ENCODE measurements at places on chromosomes 6 and 20. TPM values are rescaled to one million over a fixed set of nuclear protein-coding genes. Genes with fewer than 3 reads are reported as not detected.

GRCh38 chr20:40508821-40509220 is 180.2 kb downstream of the MAFB start:
- no peak overlapping the region for H3K27ac ChIP-seq
- no peaks in the 10 kb centered on the region for H3K36me3 ChIP-seq
- no peaks in the 10 kb centered on the region for H3K4me1 ChIP-seq

DNA sequence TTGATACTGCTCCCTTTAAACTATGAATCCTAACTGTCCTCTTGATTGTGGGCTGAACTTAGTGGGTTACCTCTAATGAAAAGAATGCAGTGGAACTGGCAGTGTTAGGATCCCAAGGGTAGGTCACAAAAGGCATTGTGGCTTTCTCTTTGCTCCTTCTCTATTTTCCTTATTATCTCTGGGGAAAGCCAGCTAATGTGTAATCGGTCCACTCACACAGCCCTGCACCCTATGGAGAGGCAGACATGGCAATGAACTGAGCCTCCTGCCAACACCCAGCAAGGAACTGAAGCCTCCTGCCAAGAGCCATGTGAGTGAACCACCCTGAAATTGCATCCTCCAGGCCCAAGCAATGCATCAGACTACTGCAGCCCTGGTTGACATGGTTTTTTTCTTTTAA is 24.6 kb upstream of the ZNF133 start:
- H3K4me1 ChIP-seq = peaks cover 18% of the 10 kb centered on the region
- no peaks in the 10 kb centered on the region for H3K36me3 ChIP-seq
- no peak overlapping the region for H3K4me3 ChIP-seq
- peaks cover 60% of the 10 kb centered on the region for H3K27me3 ChIP-seq

DNA sequence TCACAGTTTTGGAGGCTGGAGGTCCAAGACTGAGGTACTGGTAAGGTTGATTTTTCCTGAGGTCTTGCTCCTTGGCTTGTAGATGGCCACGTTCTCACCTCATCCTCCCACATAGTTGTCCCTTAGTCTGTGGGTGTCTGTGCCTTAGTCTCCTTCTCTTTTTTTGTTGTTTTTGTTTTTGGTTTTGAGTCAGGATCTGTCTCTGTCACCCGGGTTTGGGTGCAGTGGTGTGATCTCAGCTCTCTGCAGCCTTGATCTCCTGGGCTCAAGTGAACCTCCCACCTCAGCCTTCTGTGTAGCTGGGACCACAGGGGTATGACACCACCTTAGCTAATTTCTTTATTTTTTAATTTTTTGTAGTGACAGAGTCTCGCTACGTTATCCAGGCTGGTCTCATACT is 245.2 kb downstream of the PHACTR1 start:
- no peaks in the 10 kb centered on the region for H3K36me3 ChIP-seq
- H3K4me3 ChIP-seq = no peak overlapping the region

DNA sequence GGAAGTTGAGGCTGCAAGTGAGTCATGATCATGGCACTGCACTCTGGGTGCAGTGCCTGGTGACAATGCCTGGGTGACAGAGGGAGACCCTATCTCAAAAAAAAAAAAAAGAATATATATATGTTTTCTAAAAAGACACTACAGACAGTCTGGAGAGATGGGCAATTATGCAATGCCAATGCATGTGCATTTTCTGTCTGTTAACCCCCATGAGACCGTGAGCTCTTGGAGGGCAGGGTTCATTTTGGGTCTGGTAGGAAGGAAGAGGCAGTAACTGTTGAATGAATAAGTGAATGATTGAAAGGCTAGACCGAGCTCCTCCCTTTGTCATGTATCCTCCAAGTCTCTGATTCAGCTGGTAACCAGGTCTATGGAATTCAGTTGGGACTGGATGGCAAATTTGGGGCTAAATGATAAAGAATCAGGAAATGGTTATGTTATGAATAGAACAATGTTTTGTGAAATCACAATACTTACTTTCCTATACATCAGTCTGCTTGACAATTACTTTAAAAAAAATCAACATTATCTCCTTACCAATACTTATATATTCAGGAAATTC is 5.6 kb upstream of the BLCAP start:
- peak overlapping the region; percentile 88 for H3K4me3 ChIP-seq
- H3K27ac ChIP-seq = no peak overlapping the region
- H3K27me3 ChIP-seq = peaks cover 7% of the 10 kb centered on the region
- peaks cover 22% of the 10 kb centered on the region for H3K4me1 ChIP-seq

DNA sequence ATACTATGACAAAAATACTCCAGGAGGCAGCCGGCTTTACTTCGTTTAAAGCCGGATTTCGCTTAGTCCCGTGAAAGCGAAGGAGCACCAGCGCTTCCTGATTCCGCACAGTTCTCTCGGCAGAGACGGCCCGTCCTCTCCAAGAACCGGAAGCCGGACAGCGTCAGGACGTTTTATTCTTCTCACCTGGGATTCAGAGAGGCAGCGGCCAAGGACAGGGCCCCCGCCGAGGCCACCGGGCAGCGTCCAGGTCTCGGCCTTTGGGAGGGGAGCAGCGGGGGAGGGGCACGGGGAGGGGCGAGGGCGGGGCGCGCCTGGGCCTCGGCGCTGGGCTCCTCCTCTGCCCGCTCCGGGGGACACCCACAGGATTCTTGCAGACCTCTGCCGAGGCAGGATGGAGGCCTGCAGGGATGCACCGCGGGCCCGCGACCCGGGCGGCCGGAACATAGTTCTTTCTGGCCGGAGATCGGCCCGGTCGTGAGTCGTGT is 2.8 kb upstream of the DIDO1 start:
- no peak overlapping the region for H3K27ac ChIP-seq
- no peaks in the 10 kb centered on the region for H3K27me3 ChIP-seq
- peak; percentile 25 for DNase-seq
- no peaks in the 10 kb centered on the region for H3K36me3 ChIP-seq
- H3K4me3 ChIP-seq = peak overlapping the region; percentile 97

- peaks cover 36% of the 10 kb centered on the region for H3K4me1 ChIP-seq
- H3K4me3 ChIP-seq = no peak overlapping the region
- H3K27me3 ChIP-seq = peaks cover 3% of the 10 kb centered on the region
- peaks cover 7% of the 10 kb centered on the region for H3K36me3 ChIP-seq
Observed at GRCh38 chr6:31407699-31408098, 4.3 kb downstream of the MICA start.

DNA sequence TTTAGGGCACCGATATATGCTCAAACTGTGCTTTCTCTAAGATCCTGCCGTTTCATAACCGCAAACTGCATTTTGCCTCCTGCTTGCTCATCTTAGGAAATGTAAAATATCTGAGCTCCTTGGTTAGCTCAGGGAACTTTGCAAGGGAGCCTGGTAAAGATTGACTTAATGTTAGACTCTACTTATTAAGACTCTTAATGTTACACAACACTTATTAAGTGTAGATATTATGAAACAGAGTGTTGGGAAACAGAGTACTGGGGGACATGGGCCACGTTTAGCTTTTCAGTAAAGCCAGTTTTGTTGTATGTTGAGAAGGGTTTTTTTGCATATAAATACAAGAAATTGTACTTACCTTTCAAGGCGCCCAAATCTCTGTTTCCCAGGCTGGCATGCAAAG is 1.9 kb downstream of the LTV1 start:
- H3K27ac ChIP-seq = no peak overlapping the region
- H3K4me1 ChIP-seq = peaks cover 17% of the 10 kb centered on the region
- peak overlapping the region; percentile 61 for H3K4me3 ChIP-seq
- no peak for DNase-seq
- no peaks in the 10 kb centered on the region for H3K27me3 ChIP-seq
- H3K36me3 ChIP-seq = peaks cover 24% of the 10 kb centered on the region

DNA sequence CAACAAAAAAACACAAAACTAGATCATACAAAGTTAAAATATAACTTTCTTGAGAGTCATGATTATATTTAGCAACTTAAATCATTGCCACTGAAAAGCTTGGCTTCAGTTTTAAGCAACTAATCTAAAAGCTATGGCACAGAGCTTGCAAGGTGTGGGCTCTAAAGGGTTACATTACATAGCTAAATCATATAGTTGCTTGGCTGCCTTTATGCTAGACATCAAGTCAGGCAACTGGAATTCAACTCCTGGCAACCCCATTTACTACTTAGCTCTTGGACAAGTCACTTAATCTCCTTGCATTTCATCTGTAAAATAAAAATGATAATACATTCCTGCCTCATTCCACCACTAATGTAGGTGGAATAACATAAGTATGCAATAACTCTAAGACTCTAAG is 40.9 kb upstream of the GCM1 start:
- no peaks in the 10 kb centered on the region for H3K36me3 ChIP-seq
- H3K4me1 ChIP-seq = peaks cover 24% of the 10 kb centered on the region
- H3K27me3 ChIP-seq = no peaks in the 10 kb centered on the region
- no peak overlapping the region for H3K27ac ChIP-seq

GRCh38 chr20:48186447-48186846 is 401.2 kb upstream of the SULF2 start:
- H3K27me3 ChIP-seq = no peaks in the 10 kb centered on the region
- DNase-seq = no peak
- H3K27ac ChIP-seq = no peak overlapping the region

- peaks cover 14% of the 10 kb centered on the region for H3K36me3 ChIP-seq
- H3K27ac ChIP-seq = no peak overlapping the region
- no peaks in the 10 kb centered on the region for H3K27me3 ChIP-seq
Observed at GRCh38 chr6:4891141-4891540, 112.7 kb downstream of the RPP40 start.

GRCh38 chr6:159935633-159936032 is 33.2 kb upstream of the IGF2R start:
- H3K4me3 ChIP-seq = no peak overlapping the region
- H3K4me1 ChIP-seq = no peaks in the 10 kb centered on the region
- H3K27ac ChIP-seq = no peak overlapping the region
- peaks cover 31% of the 10 kb centered on the region for H3K27me3 ChIP-seq
- DNase-seq = no peak
- H3K36me3 ChIP-seq = no peaks in the 10 kb centered on the region

- H3K4me1 ChIP-seq = no peaks in the 10 kb centered on the region
- no peak overlapping the region for H3K4me3 ChIP-seq
- H3K27ac ChIP-seq = no peak overlapping the region
- peaks cover 57% of the 10 kb centered on the region for H3K36me3 ChIP-seq
- DNase-seq = no peak
- H3K27me3 ChIP-seq = no peaks in the 10 kb centered on the region
Observed at GRCh38 chr20:36998652-36999051, 47.1 kb upstream of the SAMHD1 start.

DNA sequence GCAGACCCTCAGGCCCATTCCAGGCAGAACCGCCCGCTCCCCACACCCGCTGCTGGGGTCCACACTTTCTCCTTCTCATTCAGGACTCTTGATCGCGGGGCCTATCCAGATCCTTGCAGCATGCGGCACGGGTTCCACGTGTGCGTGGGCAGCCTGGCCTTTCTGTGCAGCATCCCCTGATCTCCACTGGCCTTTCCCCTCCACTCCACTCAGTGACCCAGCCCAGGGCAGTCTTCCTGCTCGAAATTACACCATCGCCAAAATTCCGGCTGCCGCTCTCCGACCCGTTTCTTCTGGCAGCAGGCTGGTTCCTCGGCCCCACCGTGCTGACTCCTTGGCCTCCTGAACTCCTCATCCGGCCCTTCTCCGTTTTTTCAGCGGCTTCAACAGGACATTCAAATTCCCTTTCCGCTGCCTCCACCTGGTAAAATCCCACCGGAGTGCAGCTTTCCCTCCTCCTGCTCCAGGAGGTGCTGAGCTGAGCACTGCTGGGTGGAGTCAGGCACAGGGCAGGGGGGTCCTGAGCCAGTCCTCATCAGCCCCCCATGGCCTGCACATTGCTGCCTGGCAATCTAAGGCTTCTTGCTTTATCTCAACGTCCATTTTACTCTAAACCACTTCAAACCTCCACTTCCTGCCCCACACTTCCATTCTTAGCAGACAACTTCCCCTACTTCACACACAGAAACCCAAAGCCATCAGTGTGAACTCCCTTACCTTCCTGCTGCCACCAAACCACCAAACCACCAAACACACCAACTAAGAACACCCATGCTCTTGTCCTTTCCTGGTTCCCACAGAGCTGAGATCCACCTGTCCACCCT is 9.0 kb downstream of the SFT2D1 start:
- H3K27me3 ChIP-seq = no peaks in the 10 kb centered on the region
- no peak for DNase-seq

- H3K27ac ChIP-seq = no peak overlapping the region
- H3K4me3 ChIP-seq = no peak overlapping the region
- H3K27me3 ChIP-seq = no peaks in the 10 kb centered on the region
- DNase-seq = no peak
- no peaks in the 10 kb centered on the region for H3K4me1 ChIP-seq
- H3K36me3 ChIP-seq = no peaks in the 10 kb centered on the region
Observed at GRCh38 chr6:16436550-16436949, 198.2 kb downstream of the GMPR start.

GRCh38 chr6:142373268-142374090 is 71.7 kb downstream of the ADGRG6 start:
- H3K27ac ChIP-seq = no peak overlapping the region
- DNase-seq = no peak
- H3K4me1 ChIP-seq = peaks cover 35% of the 10 kb centered on the region
- H3K4me3 ChIP-seq = no peak overlapping the region

- H3K36me3 ChIP-seq = peaks cover 8% of the 10 kb centered on the region
- H3K27me3 ChIP-seq = no peaks in the 10 kb centered on the region
- no peak overlapping the region for H3K27ac ChIP-seq
- no peak for DNase-seq
- no peak overlapping the region for H3K4me3 ChIP-seq
Observed at GRCh38 chr6:53501432-53501831, 43.5 kb downstream of the GCLC start.

GRCh38 chr6:84774985-84775284 is 10.5 kb upstream of the TBX18 start:
- no peak overlapping the region for H3K4me3 ChIP-seq
- peaks cover 6% of the 10 kb centered on the region for H3K4me1 ChIP-seq
- H3K27ac ChIP-seq = no peak overlapping the region
- no peaks in the 10 kb centered on the region for H3K36me3 ChIP-seq
- peaks cover 98% of the 10 kb centered on the region for H3K27me3 ChIP-seq
- no peak for DNase-seq

LRFN2 gene
- total RNA-seq = not detected

MUCL3 gene
- total RNA-seq = not detected

EDN1 gene
- total RNA-seq = not detected

INSM1 gene
- total RNA-seq = 22.6 TPM

VNN1 gene
- total RNA-seq = not detected

TNFRSF21 gene
- total RNA-seq = 16.4 TPM

BPIFA1 gene
- total RNA-seq = not detected

C6orf52 gene
- 8.2 TPM for total RNA-seq

OTOR gene
- not detected for total RNA-seq

COL9A1 gene
- total RNA-seq = 30.8 TPM

Measured in neural crest cell (in vitro differentiated cells).